ENCODE measurements at places on chromosomes 7 and 10. TPM values are rescaled to one million over a fixed set of nuclear protein-coding genes. Genes with fewer than 3 reads are reported as not detected.

The COL26A1 gene
- total RNA-seq: not detected

- no peak overlapping the region for H3K27ac ChIP-seq
- H3K36me3 ChIP-seq: peaks cover 18% of the 10 kb centered on the region
- DNase-seq: no peak
- no peaks in the 10 kb centered on the region for H3K27me3 ChIP-seq
Measured at GRCh38 chr10:127125331-127125730, 71.1 kb downstream of the INSYN2A start.

The NXPH1 gene
- not detected for total RNA-seq

DNA sequence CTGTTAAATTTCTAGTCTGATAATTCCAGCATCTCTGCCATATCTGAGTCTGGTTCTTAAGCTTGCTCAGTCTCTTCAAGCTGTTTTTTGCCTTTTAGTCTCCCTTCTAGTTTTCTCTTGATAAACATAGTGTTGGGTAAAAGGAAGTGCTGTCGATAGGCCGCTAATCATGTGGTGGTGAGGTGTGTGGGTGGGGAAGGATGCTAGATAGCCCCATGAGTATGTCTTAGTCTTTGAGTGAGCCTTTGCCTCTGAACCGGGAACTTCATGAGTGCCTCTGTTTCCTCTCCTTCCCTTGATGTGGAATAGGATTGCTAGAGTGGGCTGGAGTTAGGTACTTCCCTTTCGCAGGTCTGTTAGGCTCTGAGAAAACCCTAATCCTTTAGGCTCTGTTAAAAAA is 441.8 kb downstream of the INHBA start:
- no peaks in the 10 kb centered on the region for H3K27me3 ChIP-seq
- no peaks in the 10 kb centered on the region for H3K36me3 ChIP-seq
- H3K4me1 ChIP-seq: no peaks in the 10 kb centered on the region

GRCh38 chr7:70178787-70179186 is 580.5 kb downstream of the AUTS2 start:
- DNase-seq: no peak
- H3K4me3 ChIP-seq: no peak overlapping the region
- H3K27me3 ChIP-seq: no peaks in the 10 kb centered on the region
- no peaks in the 10 kb centered on the region for H3K36me3 ChIP-seq

The EBLN1 gene
- total RNA-seq: not detected

DNA sequence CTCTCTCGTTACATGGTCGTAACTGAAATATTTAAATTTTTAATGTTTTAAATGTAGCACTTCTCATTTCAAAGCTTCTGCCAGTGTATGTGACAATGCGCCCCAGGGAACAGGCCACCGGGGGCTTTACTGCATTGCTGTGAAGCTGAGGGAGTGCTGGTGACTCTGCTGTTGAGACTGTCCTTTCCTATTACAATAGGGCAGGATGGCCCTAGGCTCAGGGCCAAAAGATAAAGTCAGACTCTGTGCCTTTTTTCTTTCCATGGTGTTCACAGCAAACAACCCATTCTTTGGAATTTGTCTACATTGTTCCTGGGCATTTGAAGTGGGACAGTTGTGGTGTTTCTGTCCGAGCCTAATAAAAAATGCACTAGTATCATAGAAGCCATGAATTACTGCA is 107.3 kb downstream of the GALNT11 start:
- peaks cover 4% of the 10 kb centered on the region for H3K4me1 ChIP-seq
- peaks cover 71% of the 10 kb centered on the region for H3K36me3 ChIP-seq
- no peak overlapping the region for H3K27ac ChIP-seq
- H3K4me3 ChIP-seq: no peak overlapping the region
- no peak for DNase-seq

GRCh38 chr7:92967238-92967637 is 130.9 kb upstream of the CDK6 start:
- no peaks in the 10 kb centered on the region for H3K4me1 ChIP-seq
- no peak overlapping the region for H3K27ac ChIP-seq
- no peak overlapping the region for H3K4me3 ChIP-seq
- no peak for DNase-seq
- H3K36me3 ChIP-seq: no peaks in the 10 kb centered on the region

The DOCK4 gene
- 21.0 TPM for total RNA-seq

DNA sequence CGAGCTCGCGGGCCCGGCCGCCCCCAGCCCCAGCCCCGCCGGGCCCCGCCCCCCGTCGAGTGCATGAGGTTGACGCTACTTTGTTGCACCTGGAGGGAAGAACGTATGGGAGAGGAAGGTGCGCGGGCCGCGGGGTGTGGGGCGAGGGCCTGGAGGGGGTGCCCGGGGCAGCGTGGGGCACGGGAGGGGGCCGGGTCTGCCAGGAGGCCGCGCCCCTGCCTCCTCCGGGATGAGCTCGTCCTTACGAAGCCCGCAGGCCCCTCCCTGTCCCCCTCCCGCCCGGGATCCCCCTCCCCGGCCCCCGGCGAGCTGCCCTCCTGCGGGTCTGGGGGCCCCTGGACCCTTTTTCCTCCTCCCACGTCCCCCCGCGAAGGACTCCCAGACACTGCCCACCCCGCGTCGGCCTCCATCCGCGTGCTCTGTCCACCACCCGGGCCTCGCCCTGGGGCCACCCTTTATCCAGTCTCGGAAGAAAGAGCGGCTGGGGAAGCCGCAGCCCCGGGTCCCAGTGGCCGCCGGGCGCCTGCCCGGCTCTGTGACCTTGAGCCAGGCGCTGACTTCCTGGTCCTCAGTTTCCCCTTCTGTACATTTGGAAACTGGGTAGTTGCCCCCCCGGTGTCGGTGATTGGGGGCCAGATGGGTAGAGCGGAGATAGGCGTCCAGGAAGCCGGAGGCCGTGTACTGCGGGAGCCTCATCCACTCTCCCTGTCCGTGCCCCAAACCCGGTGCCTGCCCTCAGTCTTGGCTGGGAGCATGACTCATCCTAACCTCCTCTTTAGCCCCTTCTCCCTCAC is 521 bp downstream of the LIMK1 start:
- H3K27me3 ChIP-seq: no peaks in the 10 kb centered on the region
- DNase-seq: no peak
- H3K4me3 ChIP-seq: peak overlapping the region; percentile 65

The PTF1A gene
- not detected for total RNA-seq

The ARHGEF5 gene
- 11.2 TPM for total RNA-seq

GRCh38 chr7:140678816-140679130 is 6.0 kb downstream of the ADCK2 start:
- no peak overlapping the region for H3K4me3 ChIP-seq
- peaks cover 34% of the 10 kb centered on the region for H3K36me3 ChIP-seq
- H3K27ac ChIP-seq: no peak overlapping the region
- DNase-seq: peak; percentile 66
- H3K27me3 ChIP-seq: no peaks in the 10 kb centered on the region

DNA sequence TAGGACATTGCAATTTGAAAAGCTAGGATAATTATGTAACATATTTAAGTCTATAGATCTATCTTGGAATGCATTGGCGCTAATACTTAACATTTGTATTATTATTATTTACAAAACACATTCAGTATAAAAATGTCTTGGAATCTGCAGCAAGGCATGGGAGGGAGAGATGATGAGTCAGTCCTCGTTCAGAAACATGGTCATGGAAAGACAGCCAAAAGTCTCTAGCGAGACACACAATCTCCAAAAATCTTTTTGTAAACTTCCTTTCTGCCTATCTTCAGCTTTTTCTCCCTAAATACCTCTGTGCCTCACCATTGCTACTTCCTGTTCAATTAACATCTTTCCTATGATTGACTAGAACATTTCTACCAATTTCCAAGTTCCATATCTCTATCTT is 188.4 kb upstream of the CACNA2D1 start:
- DNase-seq: no peak
- H3K4me3 ChIP-seq: no peak overlapping the region
- no peak overlapping the region for H3K27ac ChIP-seq
- H3K27me3 ChIP-seq: no peaks in the 10 kb centered on the region

The SLC39A12 gene
- total RNA-seq: not detected

DNA sequence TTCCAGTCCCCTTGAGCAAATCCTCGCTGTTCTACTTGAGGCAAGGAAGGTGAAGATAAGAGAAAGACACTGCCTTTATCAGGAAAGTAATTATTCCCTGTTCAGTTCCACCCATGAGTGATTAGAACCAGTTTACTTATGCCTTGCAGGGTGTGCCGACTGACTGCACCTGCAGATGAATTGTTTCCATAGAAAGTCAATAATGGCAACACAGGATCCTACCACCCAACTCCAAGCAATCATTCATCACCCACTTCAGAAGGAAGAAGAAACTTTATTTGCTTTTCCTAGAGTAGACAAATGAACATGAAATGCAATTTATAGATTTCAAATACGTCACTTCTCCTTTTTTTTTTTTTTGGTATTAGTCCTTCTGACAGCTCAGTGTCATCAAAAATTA is 383.9 kb downstream of the SORCS1 start:
- no peaks in the 10 kb centered on the region for H3K4me1 ChIP-seq
- no peaks in the 10 kb centered on the region for H3K36me3 ChIP-seq
- no peak overlapping the region for H3K4me3 ChIP-seq
- no peak for DNase-seq

The PAX2 gene
- total RNA-seq: not detected

DNA sequence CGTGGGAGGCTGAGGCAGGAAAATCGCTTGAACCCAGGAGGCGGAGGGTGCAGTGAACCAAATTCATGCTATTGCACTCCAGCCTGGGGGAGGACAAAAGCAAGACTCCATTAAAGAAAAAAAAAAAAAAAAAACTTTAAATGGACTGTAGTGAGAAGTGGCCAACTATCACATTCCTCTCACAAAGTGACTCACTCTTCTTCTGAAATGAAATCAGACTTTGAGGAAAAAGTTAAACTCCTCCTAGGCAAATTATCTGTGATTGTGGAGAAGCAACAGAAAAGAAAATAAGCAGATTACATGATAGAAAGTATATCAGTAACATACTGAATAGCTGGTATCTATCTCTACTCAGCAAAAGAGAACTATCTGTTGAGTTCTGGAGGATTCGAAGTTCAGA is 234.3 kb upstream of the PHF14 start:
- no peak for DNase-seq
- H3K4me1 ChIP-seq: no peaks in the 10 kb centered on the region
- no peaks in the 10 kb centered on the region for H3K27me3 ChIP-seq

GRCh38 chr7:42960762-42961161 is 28.6 kb downstream of the MRPL32 start:
- no peak overlapping the region for H3K4me3 ChIP-seq
- H3K27ac ChIP-seq: no peak overlapping the region

GRCh38 chr10:70811881-70812280 is 3.9 kb upstream of the SGPL1 start:
- DNase-seq: no peak
- no peaks in the 10 kb centered on the region for H3K36me3 ChIP-seq
- no peak overlapping the region for H3K4me3 ChIP-seq

The RBM48 gene
- total RNA-seq: 19.5 TPM

The SDK1 gene
- total RNA-seq: 32.0 TPM

DNA sequence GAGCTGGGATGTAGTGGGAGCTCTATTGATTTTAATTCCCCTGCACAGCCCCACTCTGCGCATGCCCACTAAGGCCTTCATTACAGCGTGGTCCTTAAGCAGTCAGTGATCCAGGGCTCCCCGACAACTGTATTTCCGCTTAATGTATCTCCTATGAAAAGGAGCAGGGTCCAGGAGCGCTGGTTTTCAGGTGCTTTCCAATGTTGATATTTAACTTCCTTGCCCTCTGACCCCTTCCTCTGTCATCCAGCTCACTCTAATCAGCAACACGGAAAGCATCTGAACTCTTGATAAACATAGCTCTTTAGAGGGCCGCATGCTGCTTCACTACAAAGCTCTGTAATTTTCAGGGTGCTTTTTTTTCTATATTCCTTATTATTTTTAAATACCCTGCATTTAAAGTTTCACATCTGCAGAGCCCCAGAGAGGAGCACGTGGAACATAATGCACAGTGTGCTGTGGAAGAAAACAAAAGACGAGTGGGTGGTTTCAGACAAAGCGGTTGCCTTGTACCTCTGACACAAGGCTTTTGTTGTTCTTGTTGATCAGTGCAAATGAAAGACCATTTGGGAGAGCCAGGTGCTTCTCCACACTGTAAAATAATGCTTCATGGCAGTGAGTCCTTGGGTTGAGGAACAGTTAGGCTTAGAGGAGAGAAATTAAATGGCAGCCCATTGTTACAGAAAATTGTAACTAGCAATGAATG is 465.9 kb upstream of the CELF2 start:
- no peak overlapping the region for H3K27ac ChIP-seq
- H3K4me3 ChIP-seq: no peak overlapping the region
- DNase-seq: no peak

DNA sequence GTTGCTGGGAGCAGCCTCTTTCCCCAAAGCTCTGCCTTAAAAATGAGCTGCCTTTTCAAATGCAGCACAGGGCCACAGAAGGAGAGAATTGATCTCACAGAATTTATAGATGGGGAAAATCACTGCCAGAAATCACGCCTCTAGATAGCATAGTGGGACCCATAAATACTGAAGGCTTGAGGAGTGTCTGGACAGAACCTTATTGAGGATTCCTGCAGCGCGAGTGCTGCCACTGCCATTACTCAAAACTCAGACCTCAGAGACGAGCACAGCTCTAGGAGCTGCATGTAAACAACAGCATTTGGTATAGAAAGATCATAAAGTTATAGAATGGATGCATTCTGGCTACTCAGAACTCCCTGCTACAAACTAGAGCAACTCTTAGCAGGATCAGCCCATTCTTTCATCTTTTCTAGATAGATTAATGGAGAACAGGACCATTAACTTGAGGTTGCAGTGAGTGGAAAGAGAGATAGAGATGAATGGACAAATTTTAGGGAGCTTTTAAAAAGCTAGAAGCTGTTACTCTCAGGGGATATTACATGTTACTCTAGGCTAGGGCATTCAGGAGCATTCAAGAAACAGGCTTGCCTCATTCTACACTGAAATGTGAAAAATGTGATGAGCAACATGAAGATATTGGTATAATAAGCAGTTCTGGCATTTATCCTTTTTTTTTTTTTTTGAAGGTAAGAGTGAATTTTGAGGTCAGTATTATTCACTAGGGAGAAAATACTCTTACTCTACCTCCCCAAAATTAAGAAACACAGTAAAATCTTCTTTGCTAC is 267.2 kb upstream of the SLC26A5 start:
- no peaks in the 10 kb centered on the region for H3K36me3 ChIP-seq
- H3K4me3 ChIP-seq: no peak overlapping the region
- no peaks in the 10 kb centered on the region for H3K4me1 ChIP-seq
- H3K27me3 ChIP-seq: no peaks in the 10 kb centered on the region
- no peak for DNase-seq

The FAM25C gene
- total RNA-seq: not detected

DNA sequence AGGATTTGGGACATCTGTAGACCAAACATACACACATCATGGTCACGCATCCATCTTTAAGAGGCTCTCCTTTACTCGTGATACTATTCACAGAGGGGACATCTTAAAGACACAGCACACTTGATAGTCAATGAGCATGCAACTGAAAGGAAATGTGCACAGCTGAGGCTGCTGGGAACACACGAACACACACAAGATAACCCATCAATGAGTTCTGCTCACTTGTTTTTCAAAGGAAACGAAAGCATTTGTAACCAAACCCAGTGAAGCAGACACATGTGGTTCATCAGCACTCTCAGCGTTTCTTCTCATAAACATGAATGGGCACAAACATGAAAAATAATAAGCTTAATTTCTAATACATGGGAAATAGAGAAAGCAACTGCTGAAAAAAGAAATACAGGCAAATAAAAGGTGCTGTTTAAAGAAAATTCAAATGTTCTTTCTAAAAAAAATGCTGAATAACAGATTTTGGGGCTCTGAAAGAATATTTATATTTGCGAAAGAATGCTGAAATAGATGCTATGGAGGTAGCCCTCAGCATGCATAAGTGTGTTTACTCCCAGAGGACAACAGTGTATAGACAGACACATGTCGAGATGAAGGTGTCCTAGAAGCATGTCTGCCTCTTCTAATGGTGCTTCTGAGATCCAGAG is 59.7 kb upstream of the LAMB4 start:
- H3K4me3 ChIP-seq: no peak overlapping the region
- no peaks in the 10 kb centered on the region for H3K4me1 ChIP-seq
- no peak for DNase-seq
- no peaks in the 10 kb centered on the region for H3K36me3 ChIP-seq

Data from spleen (tissue), 13 donors.